ENCODE measurements at places on chromosomes 11 and 22.

- no peak for DNase-seq
Measured at GRCh38 chr22:32850157-32850556, 48.7 kb downstream of the TIMP3 start.

DNA sequence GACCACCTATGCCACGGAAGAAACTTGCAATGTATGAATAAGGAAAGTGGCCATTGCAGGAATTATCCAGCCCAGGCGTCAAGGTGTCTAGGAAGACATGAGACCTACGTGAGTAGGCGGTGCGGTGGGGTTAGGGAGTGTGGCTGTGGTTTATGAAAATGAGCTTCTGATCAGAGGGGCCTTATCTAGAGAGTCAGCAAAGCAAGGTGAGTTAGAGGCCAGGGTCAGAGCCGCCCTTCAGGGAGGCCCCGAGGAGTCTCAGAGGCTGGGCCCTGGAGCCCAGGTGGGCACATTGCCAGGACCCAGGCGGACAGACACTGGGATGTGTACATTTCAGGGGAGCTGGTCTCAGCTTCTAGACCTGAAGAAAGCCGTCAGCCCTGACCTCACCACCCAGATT, 13.8 kb upstream of the LINC01488 start:
- no peak for DNase-seq

- DNase-seq, result peak; percentile 18
Measured at GRCh38 chr11:19076744-19077589, 16.4 kb upstream of the MRGPRX2 start.

DNA sequence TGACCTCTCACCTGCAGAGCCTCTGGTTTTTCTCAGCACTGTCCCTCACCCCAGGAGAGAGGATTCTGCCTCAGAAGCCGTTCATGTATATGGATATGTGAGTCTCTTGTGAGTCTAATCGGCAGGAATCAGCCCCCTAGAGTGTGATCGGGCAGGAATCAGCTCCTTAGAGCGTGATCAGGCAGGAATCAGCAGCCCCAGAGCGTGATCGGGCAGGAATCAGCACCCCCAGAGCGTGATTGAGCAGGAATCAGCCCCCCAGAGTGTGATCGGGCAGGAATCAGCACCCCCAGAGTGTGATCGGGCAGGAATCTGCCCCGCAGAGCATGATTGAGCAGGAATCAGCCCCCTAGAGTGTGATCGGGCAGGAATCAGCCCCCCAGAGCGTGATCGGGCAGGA, 80.0 kb upstream of the EIF3D start:
- no peak for DNase-seq

GRCh38 chr11:15670520-15671070, 555.9 kb downstream of the INSC start:
- DNase-seq, result no peak

GRCh38 chr22:31952094-31952401, 7.7 kb downstream of the YWHAH start:
- DNase-seq, result no peak

DNA sequence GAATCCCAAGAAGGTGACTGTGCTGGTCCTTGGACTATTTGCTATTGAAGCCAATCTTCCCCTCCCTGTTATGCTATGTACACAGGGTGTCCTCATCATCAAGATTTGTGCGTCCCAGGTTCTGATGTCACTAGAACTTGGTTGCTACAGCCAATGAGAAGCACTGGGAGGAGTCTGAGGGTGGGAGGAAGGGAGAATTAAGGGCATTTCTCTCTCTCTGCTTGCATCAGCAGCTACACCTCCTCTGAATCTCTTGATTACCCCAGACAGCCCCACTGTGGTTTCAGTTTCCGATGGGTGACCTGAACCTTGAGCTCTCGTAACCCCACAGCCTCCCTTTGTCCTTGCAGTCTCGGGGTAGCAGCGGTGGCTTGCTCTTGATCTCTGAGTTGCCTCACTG, 212.4 kb upstream of the SESN3 start:
- no peak for DNase-seq

DNA sequence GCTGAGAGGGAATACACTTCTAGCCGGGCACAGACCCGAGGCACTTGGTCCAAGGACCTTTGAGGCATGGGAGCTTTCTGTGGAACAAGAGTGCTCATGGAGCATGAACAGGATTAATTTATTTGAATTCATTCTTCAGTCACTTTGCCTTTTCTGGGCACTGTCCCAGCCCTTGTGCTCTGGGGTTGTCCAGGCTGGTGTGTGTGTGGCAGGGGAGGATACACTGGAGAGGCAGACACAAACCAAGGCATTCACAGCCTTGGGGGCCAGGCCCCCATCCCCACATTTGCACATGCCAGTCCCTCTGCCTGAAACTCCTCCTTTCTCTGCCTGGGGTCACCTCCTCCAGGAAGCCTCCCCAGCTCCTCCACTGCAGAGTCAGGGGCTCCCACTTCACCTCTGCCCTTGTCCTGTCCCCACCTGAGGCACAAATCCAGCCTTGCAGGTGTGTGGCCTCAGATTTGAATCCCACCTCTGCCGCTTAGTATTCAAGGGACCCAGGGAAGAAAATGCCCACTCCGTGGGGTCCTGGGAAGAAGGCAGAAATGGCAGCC, 55.5 kb downstream of the MYO7A start:
- DNase-seq, result no peak

GRCh38 chr11:75056814-75057213, 39.9 kb downstream of the OR2AT4 start:
- DNase-seq, result no peak

GRCh38 chr11:125372911-125373310, 123.2 kb downstream of the FEZ1 start:
- DNase-seq, result no peak

GRCh38 chr22:37633625-37634416, 5.6 kb upstream of the SH3BP1 start:
- peak; percentile 71 for DNase-seq

DNA sequence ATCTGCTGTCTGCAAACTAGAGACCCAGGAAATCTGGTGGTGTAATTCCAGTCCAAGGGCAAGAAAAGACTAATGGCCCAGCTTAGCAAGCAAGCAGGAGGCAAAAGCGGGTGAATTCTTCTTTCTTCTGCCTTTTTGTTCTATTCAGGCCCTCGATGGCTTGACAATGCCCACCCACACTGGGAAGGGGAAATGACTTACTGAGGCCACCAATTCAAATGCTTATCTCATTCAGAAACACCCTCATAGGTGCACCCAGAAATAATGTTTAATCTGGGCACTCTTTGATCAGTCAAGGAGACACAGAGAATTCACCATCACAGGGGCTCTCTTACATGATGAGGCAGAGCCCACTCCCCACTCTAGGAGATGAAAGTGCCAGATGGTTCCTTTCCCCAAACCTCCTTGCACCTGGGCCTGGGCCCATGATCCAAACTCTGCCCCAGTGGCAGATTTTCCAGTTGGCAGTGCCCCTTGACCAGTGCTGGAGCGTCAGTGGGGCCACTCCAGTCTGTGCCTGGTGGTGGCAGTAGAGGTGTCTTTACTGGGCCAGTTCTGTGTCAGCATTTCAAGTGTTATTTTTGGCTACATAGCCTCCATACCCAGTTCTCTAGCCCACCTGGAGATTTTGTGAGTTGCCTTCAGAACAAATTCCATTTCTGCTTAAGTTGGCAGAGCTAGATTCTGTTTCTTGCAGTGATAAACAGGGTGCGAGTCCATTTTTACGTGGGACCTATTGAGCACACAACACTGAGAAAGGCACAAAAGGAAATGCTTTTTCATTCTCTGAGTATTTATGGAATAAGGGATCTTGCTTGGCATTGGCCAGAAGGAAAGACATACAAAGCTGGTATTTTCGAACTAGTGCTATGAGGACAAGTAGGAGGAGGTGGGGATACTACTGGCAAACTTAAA, 7.5 kb downstream of the ELMOD1 start:
- no peak for DNase-seq

DNA sequence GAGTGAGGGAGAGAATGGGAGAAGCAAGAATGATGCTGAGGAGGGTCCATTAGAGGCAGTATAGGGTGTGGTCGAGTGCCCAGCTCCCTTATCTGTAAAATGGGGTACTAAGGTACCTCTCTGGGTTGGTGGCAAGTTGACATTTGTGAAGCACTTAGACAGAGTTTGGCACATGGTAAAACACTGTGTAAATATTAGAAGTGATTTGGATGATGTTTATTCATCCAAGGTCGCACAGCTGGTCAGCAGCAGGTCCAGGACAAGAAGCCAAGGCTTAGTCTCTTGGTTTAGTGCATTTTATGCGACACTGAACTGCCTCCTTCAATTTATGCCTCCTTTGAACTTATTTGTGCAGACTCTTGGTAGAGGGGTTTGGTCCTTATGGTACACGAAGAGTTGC, 19.4 kb downstream of the KREMEN1 start:
- DNase-seq, result no peak

DNA sequence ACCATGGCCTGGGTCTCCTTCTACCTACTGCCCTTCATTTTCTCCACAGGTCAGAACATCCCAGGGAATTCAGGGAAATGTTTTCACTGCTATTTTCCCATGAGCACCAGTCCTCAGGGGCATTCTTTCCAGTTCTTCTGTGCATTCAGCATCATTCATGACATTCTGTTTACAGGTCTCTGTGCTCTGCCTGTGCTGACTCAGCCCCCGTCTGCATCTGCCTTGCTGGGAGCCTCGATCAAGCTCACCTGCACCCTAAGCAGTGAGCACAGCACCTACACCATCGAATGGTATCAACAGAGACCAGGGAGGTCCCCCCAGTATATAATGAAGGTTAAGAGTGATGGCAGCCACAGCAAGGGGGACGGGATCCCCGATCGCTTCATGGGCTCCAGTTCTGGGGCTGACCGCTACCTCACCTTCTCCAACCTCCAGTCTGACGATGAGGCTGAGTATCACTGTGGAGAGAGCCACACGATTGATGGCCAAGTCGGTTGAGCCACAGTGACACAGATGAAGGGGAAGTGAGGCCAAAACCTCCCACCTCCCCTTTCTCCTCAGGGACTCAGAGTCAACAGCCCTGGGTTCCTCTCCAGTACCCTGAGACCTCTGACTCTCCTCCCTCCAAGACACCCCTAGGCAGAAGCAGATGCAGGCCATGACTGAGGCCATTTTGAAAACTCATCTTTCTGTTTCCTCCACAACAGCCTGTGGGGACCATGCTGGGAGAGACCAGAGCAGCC, 15.9 kb upstream of the IGLL5 start:
- no peak for DNase-seq

DNA sequence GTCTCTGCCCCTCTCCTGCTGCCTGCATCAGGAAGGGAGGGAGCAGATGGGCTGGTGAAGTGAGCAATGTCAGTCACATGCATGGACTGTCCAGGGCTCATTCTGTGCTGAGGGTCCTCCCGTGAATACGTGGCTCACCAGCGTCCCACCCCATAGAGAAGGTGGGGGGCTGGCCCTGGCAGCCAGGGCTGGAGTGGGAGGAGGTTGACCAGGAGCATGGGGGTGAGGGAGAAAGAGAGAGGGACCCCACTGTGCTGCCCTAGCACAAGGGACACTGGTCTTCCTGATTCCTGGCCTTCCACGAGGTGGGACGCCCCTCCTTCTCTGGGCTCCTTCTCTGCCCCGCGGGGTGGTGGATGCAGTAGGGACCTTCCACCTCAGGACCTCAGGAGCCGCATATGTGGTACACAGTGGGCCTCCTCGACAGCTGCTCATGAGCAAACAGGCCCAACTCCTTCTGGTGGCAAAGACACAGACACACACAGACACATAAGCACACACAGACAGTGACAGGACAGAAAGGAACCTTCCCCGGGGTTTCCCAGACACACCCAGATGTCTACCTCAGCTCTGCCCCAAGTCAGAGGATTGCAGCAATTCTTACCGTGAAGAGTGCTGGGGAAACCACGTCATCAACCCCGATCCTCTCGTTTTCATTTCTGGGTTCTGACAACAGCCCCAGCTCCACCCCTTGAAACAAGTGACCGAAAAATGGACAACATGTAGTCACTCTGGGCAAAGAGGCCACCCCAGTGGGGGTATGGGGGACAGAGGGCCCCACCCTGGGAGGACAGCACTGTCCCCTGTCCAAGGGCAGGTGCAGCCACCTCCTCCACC, 3.6 kb upstream of the APOBEC3A start:
- DNase-seq, result no peak

DNA sequence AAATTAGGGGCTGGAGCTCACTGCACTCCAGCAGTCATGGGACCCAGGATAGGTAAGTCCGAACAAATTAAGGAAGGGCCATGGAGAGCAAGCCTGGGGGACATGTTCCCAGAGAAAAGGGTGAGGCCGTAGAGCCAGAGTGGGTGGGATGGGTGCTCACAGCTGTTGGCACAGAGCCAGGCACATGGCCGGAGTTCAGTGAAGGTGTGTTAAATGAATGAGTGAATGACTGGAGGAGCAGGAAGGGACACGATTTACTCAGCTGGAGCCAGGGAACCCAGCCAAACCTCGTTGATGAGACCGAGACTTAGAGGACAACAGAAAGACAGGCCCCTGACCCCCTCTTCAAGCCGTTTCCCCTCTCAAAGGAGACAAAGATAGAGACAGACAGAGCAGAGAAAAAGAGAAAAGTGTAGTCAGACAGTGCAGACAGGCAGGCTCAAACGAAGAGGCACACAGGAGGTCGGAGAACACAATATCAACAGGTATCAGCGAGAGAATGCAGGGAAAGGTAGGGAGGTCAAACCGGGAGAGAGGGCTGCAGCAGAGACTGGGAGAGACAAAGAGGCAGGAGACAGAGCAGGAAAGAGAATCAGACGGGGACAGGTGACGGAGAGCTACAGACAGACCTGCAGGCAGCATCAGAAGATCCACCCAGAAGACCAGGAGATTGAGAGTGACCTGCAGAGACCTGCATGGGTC, 590 bp downstream of the SLCO2B1 start:
- no peak for DNase-seq

- no peak for DNase-seq
Measured at GRCh38 chr11:44576656-44577055, 11.2 kb downstream of the CD82 start.

GRCh38 chr22:47808236-47808635, 1045.8 kb downstream of the TBC1D22A start:
- no peak for DNase-seq

GRCh38 chr22:34019190-34019845, 99.0 kb upstream of the LARGE1 start:
- DNase-seq, result no peak

DNA sequence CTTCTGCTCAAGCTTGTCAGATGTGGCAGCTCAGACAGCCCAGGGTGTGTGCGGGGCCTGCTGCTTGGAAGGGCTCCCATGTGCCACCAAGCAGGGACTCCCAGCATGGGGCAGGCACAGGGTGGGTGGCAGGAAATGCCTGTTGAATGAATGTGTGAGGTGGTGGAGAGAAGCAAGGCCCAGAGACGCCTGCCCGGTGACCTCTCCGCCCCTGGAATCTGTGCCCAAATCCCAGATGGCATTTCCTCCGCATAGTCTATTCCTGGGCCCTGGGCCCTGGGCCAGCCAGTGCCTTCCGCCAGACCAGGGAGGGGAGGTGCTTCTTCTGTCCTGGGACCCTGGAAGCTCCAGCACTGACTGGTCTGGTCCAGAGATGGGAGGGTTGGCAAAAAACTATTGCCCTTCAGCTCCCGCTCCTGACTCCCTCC, 3.7 kb downstream of the CST6 start:
- DNase-seq, result no peak

- DNase-seq, result no peak
Measured at GRCh38 chr22:44580176-44581095, 82.4 kb upstream of the RTL6 start.

GRCh38 chr11:45333001-45333971, 47.1 kb upstream of the SYT13 start:
- peak; percentile 26 for DNase-seq

- DNase-seq, result no peak
Measured at GRCh38 chr22:37331856-37332536, 49.7 kb downstream of the CYTH4 start.
